ENCODE measurements at places on chromosomes 2 and 18.

DNA sequence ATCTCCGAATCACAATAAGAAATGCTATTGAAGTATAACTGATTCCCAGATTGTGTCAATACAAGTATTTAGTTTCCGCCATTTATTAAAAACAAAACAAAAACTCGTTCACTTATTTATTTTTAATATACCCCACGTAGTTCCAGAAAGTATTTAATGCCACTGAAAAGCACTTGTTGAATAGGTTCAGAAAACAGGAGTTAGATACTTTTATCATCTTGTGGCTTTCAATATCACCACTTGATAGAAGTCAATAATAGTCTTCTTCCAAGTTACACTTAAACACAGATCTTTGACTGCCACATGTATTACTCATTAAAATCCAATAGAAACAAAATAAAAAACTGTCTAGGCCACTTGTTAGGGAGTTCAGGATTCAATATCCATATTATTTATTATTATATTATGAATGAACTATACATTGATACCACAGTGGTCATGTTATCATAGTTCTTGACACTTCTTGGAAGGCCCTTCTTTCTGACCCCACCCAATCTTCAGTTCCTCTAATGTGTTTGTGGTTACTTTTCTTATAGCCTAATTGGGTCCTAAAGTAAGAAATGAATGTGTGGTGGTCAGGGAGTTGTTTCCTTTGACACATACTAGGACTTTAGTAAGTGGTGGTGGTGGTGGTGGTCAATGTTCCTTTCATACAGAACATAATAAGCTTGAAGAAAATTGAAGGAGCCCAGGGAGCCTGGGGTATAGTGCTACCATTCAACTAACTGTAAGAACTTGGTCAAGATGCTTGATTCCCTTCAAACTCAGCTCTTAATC is 221.3 kb upstream of the ITGA4 start:
- DNase-seq: peak; percentile 27

DNA sequence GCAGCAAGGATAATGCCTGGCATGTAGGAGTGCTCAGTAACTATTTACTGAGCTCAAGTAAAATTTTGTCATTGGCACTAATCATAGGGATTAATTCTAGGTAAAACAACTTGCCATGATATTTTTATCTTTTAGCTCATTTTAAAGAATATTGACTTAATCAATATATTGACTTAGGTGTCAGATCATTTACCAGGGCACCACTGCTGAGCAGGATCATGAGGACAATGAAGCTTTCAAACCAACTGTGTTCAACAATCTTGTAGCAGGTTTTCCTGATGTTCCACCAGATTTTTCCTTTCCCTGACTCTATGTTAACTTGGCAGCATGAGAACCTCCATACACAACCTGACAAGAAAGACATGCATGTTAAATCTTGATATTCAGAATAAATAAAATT is 114.5 kb upstream of the SCN1A start:
- DNase-seq: no peak

DNA sequence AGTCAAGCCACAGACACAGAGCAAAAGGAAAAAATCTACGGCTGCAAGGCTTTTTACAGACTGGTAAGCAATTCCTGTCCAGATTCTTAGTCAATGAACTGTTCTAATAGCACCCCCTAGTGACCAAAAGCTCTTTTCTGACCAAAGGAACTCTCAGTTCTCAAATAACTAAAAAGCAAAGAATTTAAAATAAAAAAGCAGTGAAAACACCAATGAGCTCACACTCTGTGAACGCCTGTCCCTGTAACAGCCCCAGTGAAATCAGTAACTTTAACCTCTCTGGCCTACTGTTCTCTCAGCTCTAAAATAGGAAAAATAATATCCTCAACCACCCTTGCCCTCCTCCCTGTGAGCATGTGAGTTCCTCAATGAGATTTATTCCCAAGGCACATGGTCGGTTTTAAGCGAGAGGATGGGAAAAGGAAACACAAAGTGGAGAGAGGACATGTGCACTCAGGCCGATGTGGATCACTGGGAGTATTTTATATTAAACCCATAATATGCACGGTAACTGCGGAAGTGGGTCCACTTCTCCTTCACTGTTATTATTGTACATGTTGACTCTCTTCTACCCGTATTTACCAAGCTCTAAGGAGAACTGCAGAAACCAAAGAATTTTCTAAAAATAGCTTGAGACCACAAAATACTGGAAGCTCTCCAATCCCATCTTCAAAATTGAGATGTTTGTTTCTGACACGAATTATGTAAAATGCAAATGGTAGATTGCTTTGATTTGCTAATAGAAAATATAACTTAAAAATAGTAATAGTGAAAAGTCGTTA is 128.5 kb downstream of the STK39 start:
- DNase-seq: peak; percentile 7

GRCh38 chr2:155431004-155431507 is 732.6 kb downstream of the KCNJ3 start:
- no peak for DNase-seq

DNA sequence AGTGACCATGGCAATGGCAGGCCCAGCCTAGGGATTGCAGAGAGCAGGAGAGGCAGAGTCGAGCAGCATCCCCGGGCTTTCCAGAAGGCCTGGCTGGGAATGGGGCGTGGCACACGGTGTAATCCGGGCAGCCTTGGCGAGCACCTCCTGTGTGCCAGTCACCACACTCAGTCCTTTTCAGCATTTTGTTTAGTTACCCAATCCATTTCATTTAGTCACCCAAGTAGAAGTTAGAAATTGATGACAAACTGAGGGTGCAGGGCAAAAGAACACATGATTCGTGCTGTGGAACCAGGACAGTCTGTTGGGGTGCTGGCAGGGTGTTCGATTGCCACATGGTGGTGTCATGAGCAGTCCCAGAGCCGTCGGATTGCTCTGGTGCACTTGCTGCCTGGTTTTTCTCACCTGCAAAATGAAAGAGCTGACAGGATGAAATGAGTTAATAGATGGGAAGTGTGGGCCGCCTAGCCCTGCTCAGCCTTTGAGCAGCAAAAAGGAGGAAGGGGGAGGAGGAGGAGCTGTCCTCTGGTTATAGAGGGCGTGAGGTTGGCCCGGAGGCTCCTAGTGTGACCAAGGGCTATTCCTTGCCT is 299.4 kb downstream of the AGAP1 start:
- peak; percentile 17 for DNase-seq

All from activated CD8-positive, alpha-beta T cell treated with anti-CD3 and anti-CD28 coated beads for 36 hours (primary cell).